ENCODE measurements at places on chromosomes 11 and 22.

GRCh38 chr11:46272816-46273427, 4.5 kb upstream of the CREB3L1 start:
- no peak for DNase-seq

DNA sequence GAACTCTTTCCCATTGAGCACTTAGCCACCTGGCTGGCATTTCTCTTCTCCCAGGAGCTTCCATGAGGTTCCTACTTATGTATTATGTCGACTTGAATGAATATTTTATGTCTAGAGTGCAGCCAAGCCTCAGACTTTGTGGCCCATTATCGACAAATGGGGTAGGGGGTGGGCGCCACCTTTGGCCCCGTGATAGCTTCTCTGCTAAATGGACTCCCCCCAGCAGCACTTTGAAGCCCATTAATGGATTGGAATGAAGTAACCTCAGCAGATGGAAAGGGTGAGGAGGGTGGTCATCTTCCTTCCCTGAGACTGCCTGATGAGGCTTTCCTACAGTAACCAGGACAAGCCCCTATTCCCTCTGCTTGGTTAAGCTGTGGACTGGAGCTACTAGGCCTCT, 5.9 kb downstream of the MARK2 start:
- no peak for DNase-seq

- no peak for DNase-seq
Measured at GRCh38 chr11:113065330-113065729, 104.1 kb downstream of the NCAM1 start.

- DNase-seq = no peak
Measured at GRCh38 chr11:8080069-8080670, 841 bp upstream of the TUB start.

GRCh38 chr11:128458321-128458720, 129.0 kb downstream of the ETS1 start:
- no peak for DNase-seq

DNA sequence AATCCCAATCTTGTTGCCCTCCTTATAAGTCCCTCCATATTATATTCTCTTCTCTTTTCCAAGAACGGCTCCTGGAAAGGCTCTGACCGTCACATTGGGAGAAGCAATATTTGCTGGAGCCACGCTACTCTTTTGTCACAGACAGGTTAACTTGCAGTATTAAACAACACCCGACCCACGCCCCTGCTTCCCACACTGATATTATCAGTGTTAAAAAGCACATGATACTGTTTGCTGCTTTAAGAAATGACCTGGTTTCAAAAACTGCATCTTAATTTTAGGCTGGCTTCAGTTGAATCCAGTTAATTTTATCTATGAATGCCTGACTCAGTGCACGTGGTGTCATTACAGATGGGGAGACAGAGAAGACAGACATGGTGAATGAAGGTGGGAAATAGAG, 3.1 kb downstream of the FLI1 start:
- peak; percentile 74 for DNase-seq

- no peak for DNase-seq
Measured at GRCh38 chr11:78379039-78379670, 38.5 kb downstream of the GAB2 start.

- peak; percentile 80 for DNase-seq
Measured at GRCh38 chr11:35077709-35078469, 61.1 kb upstream of the CD44 start.

DNA sequence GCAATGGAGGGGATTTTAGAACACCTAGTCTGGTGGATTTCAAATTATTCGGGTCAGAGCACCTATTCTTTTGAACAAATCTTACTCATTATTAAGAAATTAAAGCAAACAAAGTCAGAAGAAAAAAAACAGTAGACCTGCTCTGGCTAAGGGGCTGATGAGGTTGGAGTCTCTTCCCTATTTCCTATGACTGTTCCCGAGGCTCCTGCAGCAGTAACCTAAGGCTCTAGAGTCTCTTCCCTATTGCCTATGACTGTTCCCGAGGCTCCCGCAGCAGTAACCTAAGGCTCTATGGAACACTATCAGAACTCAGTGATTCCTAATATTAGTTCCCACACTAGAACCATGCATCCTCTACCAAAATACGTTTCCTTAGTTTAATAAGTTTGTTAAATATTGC, 607.9 kb downstream of the NTM start:
- DNase-seq = no peak

DNA sequence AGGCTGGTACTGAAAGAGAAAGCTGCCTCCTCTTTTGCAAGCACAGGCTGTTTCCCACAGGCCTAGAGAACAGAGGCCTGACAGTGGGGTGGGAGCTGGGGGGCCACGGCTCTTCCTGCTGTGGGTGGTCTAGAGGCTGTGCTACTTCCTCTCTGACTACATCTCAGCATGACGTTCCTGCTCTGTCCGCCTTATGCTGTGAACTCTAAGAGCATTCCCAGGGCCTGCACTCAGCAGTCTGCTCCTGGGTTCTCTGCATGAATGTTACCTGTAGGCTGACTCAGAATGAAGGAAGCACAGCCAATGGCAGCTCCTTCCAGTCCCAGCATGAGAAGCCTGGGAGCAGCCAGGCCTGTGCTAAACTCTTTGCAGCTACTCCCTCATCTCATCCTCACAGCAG, 534.3 kb downstream of the NTM start:
- DNase-seq = no peak

DNA sequence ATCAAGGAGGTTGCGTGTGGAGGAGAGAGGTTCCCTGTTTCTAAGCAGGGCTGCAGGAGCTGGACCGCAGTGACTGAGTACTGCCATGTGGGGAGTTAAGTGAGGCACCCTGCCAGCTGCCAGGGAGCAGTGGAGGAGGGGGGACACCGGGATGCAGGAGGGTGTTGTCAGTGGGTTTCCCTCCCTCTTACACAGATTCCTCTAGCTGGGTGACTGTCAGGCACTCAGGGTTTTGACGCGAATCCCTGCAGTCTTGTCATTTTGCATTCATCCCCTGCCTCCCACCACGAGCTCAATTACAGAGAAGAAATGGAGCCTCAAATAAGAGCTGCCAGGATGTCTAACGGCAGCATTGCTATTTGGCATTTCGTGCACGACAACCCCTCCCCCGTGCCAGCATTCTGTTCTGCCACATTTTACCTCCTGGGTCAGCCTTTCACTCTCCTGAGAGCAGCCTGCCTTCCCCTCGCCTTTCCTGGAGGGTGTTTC, 119.8 kb upstream of the SORL1-AS1 start:
- DNase-seq = no peak

DNA sequence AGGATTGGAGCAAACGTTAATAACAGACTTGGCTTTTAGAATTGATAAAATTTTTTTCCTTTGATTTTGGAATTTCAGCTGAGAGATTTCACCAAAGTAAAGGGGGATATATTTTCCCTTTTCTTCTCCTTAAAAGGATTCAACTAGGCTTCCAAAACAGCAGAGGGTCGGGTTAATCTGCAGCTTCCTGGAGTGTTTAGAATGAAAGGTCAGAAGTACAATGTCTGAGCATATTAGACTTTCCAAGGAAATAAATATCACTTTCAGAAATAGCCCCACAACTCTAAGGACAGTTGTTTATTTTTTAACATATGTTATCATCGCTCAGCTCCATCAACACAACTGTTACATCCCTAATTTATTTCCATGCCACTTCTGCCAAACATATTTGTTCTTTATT, 1532.9 kb upstream of the RAG2 start:
- DNase-seq = no peak

DNA sequence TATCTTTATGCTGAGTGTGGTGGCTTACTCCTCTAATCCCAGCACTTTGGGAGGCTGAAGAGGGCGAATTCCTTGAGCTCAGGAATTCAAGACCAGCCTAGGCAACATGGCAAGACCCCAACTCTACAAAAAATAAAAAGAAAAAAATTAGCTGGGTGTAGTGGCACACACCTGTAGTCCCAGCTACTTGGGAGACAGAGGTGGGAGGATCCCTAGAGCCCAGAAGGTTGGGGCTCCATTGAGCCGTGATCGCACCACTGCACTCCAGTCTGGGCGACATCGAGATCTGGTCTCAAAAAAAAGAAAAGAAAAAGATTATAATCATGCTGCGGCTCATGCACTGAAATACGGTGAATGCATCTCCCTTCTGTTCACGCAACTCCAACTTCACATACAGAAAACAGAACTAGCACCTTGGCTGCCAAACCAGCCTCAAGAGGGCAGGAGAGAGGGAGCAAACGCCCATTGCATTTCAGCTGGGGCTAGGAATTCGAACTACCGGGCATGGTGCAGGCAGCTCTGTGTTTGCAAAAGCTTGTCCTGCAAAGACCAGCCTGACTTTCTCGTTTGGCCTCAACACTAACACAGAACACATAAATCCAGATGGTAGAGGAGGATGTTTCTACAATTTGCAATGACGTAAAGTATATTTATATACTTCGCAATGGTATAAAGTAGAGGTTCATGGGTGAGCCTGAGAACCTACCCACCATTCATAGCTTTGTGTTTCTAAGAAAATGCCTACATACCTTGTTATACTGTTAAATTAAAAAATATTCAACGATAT, 6.3 kb upstream of the SYNGR1 start:
- DNase-seq = peak; percentile 77

DNA sequence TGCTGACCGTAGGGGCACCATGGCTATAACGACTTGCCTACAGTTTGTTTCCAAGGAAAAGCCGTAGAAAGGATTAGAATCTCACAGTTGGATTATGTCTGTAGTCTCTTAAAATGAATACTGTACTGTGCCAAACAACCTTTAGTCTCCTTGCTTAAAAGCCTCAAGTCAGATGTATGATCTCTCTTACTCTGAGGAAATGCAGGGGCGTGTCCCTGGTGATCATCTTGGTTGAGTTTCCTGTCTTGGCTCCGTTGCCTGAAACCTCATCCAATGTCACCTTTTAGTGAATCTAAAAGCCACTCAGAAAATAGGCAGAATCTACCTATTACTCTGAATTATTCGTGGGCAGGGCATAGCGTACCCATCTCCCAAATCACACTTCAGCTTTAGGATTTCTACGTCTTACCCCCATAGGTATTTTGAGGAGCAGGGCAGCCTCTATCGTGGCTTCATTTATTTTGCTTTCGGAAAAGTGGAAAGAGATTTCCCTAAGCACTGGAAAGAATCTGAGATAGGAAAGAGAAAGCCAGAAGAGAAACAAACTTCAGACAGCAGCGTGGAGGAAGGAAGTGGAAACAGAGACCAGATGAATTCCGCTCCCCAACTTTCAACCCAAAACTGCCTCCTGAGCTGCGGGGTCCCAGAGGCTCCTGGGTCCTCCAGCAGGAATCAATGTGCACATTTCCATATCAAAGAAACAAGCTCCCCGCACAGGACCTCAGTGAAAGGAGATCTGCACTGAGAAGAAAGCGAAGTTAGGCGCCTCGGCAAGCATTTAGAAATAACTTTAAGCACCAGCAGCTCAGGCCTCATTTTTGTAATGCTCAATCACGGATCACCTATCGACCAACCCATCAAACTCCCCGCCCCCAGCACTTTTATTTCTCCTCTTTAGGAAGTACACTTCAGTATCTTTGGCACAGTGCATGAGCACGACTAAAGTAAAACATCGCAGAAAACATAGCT, 245.8 kb downstream of the ETS1 start:
- DNase-seq = peak; percentile 81

GRCh38 chr11:69351460-69351859, 57.5 kb downstream of the MYEOV start:
- no peak for DNase-seq

- DNase-seq = no peak
Measured at GRCh38 chr11:16087886-16088285, 268.5 kb downstream of the SOX6 start.

DNA sequence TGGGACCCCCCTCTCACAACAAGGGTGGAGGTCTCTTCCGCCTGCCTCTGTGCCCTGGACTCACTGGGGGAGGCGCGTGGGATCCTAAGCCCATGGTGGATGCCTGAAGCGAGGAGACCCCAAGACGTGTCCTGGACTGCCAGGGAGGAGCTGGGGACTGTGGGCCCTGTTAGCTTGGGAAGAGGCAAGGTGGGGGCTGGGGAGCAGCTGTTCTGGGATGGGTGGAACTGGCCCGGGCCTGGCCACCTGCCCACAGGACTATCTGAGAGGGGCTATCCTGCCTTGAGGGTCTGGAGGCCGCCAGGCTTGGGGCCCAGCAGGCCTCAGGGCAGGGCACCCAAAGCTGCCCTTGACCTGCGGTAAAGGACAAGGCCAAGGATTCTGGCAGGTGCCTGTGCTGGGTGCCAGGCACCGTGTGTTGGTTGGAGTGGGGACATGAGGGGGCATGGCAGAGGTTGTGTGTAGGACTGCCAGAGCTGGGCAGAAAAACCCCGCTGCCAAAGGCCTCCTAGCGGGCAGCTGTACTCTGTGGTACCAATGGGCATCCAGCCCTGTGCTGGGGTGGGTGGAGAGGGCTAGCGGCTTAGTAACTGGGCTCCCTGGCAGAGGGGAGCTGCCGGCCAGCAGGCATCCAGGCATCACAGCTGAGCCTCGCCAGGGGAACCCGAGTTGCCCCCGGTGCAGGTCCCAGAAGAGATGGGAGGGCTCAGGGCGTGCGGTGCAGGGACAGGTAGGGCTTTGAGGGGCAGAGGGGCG, 670 bp downstream of the LSP1 start:
- DNase-seq = no peak

All from activated effector memory CD4-positive, alpha-beta T cell treated with anti-CD3 and anti-CD28 coated beads, Interleukin-2, amount 50 U/mL, for 16 hours (primary cell).